ENCODE measurements at places on chromosomes 3 and 15. TPM values are rescaled to one million over a fixed set of nuclear protein-coding genes. Genes with fewer than 3 reads are reported as not detected.

DNA sequence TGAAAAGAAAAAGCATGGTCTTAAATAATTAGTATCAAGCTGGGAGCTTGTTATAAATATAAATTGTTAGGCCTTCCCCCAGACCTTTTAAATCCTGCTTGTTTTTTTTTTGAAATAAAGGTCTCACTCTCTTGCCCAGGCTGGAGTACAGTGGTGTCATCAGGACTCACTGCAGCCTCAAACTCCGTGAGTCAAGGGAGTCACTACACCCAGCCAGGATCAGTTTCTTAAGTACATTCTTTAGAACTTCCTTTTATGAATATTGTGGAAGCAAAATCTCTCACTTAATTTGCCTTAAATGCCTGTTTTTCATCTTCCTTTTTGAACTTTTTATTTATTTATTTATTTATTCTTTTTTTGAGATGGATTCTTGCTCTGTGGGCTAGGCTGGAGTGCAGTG lies 20.8 kb upstream of the DENND4A start:
- no peak for DNase-seq

DNA sequence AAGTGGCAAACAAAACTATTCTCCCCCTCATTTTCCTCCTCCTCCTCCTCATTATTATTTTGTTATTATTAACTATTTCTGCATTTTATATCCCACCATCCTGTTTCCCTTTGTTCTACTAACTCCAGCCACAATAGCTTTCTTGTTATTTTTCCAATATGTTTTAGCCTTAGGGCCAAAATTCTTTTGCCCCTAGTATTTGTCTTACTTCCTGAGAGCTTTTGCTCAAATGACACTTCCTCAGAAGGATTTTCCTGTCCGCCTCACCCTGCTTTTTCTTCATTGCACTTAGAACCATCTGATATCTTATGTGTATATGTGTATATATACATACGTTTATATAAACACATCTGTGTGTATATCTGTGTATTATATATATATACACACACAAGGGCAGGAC lies 32.7 kb upstream of the NUDT16 start:
- no peak for DNase-seq

- no peak for DNase-seq
Observed at GRCh38 chr3:57043518-57043917, 16.9 kb upstream of the SPATA12 start.

DNA sequence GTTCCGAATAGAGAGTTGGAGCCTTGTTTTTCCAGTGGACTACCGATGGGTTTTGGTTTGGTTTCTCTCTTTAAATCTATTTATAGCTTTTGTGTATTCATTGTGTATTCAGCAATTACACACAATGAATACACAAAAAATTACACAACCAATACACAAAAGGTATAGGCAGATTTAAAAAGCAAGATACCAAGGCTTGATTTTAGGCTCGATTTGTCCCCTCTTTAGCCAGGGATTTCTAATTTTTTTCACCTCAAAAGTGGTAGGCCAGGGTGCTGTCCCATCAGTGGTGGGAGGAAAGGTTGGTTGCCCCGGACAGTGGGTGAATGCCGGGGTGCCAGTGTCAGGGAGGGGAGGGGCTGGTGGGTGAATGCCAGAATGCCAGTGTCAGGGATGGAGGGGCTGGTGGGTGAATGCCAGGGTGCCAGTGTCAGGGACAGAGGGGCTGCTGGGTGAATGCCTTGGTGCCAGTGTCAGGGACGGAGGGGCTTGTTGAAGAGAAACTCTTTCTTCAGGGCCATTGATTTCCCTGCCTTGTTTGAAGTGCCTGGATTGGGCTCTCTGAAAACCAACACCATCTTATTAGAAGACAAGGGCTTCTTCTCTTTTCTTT lies 186.2 kb downstream of the GOLGA6L6 start:
- DNase-seq: peak; percentile 35

GRCh38 chr3:100412912-100413590 lies 11.7 kb downstream of the LNP1 start:
- DNase-seq: no peak

DNA sequence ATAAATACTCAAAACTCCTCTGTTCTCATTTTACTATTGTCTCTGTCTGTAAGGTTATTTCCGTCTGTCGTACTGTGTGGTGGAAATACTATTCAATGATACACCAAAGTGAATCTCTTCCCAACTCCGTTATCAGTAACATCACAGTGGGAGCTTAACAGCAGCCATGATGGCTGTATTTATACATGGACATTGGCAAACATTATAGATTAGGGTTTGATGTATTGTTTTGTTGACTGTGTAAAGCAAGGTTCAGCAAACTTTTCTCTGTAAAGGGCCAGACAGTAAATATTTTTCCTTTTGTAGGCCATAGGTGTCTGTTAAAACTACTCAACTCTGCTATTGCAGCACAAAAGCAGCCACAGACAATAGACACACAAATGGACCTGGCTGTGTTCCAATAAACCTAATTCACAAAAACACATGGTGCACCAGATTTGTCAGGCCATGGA lies 23.2 kb downstream of the LIPC start:
- no peak for DNase-seq

DNA sequence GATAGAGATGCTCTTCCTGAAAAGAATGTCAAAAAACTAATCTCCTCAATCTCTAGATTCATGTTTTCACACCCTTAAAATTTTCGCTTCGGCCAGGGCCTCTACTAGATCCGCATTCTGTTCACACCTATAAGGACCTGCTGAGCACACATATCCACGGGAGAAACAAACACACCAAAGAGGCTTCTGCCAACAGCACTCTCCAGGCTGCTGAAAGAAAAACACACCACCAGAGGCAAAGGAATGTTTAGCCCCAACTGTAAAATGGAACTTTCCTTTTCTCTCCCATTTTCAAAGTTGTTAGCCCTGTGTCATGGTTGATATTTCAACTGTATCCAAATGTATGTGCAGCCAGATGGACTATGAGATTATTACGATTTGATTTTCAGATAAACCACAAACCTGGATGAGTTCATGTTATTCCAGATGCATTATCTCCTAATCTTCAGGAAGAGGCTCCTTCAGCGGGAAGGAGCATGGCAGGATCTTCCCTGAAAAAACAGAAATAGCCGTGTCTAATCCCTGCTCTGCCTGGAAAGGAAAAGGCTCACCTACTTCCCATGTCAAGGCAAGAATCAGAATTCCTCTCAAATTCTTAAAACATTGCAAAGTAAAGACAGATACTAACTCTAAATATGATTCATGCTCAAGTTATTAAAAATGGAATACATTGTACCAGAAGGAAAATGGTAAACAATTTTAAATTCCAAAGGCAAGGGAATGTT lies 442.7 kb upstream of the NR2F2 start:
- no peak for DNase-seq

GRCh38 chr15:56699743-56700142 lies 33.6 kb downstream of the ZNF280D start:
- no peak for DNase-seq

DNA sequence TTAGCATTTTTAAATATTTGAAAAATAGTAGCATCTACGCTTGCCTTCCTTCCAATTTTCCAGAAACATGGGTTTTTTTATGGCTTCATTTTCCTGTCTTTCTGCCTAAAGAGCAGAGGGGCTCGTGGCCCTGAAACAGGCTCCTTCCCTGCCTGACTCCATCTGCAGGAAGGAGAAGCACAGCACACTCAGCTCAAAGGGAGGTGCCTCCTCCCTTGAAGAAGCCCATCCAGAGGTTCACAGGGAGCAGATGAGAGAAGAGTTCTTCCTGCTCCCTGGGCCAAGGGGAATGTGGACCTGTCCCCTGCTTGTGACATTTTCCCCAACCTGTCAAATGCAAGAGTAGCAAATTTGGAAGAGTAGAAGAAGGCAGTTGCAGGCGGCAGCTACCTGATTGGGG lies 55.8 kb downstream of the BBX start:
- no peak for DNase-seq

DNA sequence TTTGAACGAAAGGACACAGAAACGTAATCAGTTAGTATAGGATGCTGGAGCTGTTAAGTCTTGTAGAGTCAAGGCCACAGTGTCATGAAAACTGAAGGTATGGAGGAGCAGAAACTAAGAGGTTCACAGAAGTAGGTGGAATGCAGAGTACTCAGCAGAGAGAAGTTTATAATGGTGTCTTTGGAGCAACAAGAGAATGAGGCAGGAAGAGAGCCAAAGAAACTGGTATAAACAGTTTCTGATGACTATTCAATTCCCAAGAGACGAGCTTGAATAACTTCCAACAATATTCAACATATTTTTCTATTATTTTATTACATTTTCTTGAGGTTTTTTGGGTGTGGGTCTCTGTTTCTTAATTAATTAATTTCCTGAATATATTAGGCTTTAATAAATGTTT lies 29.6 kb downstream of the GALK2 start:
- DNase-seq: no peak

GRCh38 chr15:93861956-93862741 lies 369.2 kb upstream of the MCTP2 start:
- DNase-seq: no peak

- DNase-seq: no peak
Observed at GRCh38 chr3:58683466-58683865, 16.9 kb upstream of the FAM3D start.

CHSY1 gene
- 11.7 TPM for total RNA-seq

NRROS gene
- total RNA-seq: 2.3 TPM

GPR27 gene
- total RNA-seq: 4.4 TPM

KLF15 gene
- total RNA-seq: 28.5 TPM

TPRG1 gene
- 2.7 TPM for total RNA-seq

Data from left ventricle myocardium superior (tissue), 1 donor.